ENCODE measurements at places on chromosomes 1 and 21. TPM values are rescaled to one million over a fixed set of nuclear protein-coding genes. Genes with fewer than 3 reads are reported as not detected.
A peak's percentile ranks its signal among the peaks of the same experiment; 100 is the strongest.

- no peak for DNase-seq
Measured at GRCh38 chr1:67371681-67372080, 58.5 kb downstream of the SERBP1 start.

NIPAL3 gene
- total RNA-seq = 30.1 TPM

DNA sequence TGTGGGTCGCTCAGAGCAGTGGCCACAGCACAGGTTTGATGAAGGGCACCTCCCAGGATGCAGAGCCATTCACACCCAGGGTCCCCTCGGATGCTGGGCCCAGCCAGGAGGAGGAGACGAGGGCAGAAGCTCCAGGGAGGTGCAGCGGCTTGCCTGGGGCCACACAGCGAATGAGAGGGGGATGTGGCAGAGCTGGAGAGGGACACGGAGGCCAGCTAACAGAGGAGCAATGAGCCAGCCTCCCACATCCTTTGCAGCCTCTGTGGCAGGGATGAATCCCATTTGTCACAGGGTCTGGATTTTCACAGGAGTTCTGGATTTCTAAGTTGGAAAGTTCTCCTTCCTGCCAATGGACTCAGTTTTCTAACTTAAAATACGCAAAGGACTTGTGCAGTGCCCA lies 35.9 kb downstream of the CHD5 start:
- DNase-seq = no peak

LCE1C gene
- not detected for total RNA-seq

KCNN3 gene
- 4.8 TPM for total RNA-seq

- DNase-seq = no peak
Measured at GRCh38 chr1:5109633-5110032, 455.2 kb downstream of the AJAP1 start.

GRCh38 chr1:79902418-79902817 lies 895.9 kb upstream of the ADGRL4 start:
- no peak for DNase-seq

DNA sequence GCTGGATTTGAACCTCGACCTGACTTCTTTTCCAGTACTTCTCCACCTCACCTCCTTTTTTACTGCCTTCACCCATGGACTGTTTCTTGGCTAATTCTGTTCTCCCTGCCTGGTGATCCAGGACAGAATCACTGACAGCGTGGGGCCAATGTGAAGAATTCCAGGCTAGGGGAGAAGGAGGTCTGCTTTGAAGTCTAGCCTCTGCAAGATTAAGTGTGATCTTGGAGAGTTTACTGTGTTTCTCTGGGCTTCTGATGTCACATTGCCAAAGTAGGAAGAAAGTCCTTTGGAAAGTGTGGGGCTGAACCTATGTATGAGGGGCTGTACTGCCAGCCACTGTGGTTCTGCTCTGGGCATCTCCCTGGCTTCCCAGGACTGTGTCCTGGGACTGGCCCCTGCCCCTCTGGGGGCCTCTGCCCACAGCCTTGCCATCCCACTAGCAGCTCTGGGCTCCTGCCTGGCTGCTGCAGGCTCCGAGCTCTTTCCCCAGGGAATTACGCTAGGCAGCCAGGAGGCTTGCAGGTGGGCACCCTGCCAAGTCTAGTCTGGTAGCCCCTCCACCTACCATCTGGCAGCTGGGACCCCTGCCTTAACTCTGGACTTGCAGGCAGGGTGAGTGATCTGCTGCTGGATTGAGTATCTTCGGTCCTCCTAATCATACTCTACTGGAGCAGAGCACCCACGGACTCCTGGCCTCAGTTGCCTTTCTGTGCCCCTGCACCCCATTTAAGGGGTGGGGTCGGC lies 52.2 kb downstream of the YARS1 start:
- no peak for DNase-seq

DNA sequence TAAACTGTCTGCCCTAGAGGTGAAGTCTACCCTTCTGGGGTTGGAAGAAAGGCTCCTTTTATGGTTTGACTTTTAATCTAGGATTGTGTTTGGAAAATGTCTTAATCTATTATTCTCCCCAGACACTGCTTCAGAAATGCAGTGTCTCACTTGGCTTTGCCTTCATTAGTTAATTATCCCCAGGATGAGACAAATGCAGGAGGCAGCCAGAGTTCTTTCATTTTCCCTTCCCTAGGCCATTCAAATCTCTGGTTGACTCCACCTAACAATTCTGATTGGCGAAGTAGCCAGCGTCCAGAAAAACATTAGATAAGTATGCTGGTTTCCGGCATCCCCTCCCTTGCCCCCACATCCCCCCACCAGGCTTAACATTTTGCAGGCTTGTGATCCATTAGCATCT lies 325.8 kb upstream of the PBX1 start:
- no peak for DNase-seq

- DNase-seq = no peak
Measured at GRCh38 chr1:102776071-102776470, 332.3 kb downstream of the COL11A1 start.

ATP1A2 gene
- total RNA-seq = 401 TPM

STPG1 gene
- total RNA-seq = 4.9 TPM

FMO5 gene
- total RNA-seq = 3.2 TPM

DNA sequence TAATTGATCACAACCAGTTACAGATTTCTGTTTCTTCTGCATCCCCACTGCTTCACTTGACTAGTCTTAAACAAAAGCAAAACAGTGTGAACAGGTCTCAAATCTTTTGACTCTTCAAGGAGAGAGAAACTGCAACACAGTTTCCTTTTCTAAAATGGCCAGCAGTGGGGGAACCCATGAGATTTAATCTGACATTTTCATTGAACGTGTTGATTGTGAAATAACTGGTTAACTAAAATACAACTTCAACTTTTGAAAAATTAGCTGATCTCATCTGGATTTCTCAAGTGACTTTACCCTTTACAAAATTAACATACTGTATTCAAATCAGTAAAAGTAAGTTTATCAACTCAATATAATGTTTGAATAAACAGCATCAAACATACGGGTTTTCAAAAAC lies 143.0 kb downstream of the HFM1 start:
- DNase-seq = no peak

DNA sequence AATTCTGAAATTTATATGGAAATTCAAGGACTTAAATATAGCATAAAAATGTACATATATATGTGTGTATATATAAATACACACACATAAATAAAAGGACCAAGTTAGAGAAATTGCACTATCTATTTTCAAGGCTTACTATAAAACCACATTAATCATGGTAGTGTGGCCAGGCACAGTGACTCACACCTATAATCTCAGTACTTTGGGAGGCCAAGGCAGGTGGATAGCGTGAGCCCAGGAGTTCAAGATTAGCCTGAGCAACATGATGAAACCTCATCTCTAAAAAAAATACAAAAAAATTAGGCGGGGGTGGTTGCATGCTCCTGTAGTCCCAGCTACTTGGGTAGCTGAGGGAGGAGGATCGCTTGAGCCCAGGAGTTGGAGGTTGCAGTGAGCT lies 171.4 kb upstream of the GORAB start:
- DNase-seq = no peak

- peak; percentile 49 for DNase-seq
Measured at GRCh38 chr1:27603309-27603680, 649 bp downstream of the AHDC1 start.

DNA sequence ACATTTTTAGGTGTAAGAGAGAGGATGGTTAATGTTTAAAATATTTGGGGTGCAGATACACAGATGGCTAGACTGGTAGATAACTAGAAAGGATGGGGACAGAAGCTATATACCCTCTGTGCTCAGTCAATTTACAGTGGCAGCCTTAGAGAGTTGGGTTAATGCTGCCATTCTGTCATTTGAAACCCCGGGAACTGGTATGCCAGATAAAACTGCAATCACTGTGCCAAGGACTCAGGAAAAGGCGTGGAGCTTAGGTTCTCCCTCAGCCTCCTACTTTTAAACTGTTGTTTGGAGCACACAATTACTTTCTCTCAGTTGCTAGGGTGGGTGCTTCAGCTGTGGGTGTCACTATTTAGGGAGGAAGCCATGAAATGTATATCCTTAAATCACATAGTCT lies 90.0 kb upstream of the HNRNPU start:
- no peak for DNase-seq

IVL gene
- not detected for total RNA-seq

DNA sequence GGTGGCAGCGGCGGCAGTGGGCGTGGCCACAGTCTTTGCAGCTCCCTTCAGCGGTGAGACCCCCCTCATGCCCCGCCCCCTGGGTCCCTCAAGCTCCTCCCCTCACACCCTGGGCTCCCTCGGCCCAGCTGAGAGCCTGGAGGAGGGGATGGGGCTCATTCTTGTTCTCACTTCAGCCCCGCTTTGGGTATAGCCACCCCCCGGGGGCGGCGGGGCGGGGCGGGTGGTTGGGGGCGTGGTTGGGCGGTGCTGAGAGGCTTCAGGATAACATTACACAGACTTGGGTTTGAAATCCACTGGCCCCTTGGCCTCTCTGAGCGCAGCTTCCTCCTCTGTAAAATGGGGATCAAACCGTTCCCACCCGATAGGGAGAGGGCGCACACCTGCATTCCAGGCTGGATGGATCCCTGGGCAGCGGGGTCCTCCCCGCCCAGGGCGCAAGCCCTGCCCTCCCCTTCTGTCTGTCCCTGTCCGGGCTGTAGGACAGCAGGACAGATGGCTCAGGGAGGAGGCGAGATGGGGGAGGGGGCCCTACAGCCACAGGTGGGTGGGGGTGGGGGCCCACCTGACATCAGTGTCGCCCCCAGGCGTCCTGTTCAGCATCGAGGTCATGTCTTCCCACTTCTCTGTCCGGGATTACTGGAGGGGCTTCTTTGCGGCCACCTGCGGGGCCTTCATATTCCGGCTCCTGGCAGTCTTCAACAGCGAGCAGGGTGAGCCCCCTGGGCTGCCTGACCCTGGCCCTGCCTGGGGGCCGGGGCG lies 5.1 kb downstream of the CLCNKA start:
- no peak for DNase-seq

DNA sequence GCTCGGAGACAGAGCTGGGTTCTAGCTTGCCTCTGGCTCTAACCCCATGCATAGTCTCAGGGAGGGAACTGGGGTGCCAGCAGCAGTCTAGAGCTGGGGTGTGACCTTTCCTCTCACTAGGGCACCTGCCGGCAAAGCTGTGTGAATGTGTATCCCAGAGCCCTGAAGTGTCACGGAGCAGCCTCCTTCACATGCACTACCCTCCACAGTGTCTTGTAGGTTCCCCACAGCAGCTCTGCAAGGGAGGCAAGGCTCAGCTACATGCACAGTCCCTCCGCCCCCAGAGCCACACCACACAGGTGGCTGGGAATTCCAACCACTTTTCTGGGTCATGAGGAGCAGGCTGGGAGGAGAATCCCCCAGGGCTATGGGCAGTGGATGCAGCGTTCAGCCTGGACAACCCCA lies 7.7 kb upstream of the HPCA start:
- no peak for DNase-seq

B4GALT2 gene
- total RNA-seq = 40.3 TPM

DNA sequence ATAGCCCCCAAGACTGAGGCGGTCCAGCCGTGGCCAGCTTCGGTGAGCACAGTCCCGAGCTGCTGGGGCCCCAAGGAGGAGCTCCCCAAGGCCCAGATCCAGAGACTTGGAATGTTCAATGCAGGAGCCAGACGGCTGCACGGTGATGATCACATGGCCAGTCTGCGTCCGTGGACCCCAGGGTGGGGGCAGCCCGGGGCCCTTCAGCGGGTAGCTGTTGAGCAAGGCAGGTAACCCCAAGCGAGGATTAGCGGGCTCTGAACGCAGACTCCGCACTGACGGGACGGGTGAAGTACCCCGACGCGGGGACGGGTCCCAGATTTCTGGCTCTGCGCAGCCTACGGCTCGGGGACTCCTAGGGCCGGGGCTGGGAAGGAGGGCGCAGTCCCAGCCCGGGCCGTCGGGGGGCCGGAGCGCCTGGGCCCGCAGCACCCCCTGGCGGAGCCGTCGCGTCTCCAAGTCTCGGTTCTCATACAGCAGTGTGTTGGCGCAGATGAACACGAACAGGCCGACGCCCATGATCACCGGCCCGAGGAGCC lies 2.7 kb downstream of the TMEM200B start:
- DNase-seq = peak; percentile 20

KRTAP10-11 gene
- total RNA-seq = not detected

DNA sequence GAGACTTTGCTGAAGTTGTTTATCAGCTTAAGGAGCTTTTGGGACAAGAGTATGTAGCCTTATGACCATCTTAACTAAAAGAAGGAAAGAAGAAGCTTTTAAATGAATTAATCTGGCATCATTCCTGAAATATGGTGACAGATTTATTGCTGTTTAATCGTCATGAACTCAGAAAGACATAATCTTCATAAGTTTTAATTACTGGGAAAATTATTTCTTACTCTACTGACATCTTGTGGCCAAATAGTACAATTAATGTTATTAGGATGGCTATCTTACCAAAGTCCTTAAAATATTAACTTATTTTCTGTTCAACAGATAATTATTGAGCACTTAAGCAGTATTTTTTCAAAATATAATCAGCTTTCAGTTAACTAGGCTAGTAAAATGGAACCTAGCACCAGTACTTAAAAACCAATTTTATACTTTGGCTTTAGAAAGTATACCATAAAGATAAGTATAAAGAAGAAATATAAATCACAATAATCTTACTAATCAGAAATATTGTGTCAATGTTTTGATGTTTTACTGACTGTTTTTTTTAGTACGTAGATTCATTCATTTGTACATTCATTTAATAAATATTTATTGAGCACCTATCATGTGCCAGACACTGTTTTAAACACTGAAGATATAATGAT lies 34.7 kb upstream of the GPR25 start:
- no peak for DNase-seq

- DNase-seq = no peak
Measured at GRCh38 chr21:29520171-29520570, 221.4 kb downstream of the BACH1 start.

RAB7B gene
- 1.4 TPM for total RNA-seq

DNA sequence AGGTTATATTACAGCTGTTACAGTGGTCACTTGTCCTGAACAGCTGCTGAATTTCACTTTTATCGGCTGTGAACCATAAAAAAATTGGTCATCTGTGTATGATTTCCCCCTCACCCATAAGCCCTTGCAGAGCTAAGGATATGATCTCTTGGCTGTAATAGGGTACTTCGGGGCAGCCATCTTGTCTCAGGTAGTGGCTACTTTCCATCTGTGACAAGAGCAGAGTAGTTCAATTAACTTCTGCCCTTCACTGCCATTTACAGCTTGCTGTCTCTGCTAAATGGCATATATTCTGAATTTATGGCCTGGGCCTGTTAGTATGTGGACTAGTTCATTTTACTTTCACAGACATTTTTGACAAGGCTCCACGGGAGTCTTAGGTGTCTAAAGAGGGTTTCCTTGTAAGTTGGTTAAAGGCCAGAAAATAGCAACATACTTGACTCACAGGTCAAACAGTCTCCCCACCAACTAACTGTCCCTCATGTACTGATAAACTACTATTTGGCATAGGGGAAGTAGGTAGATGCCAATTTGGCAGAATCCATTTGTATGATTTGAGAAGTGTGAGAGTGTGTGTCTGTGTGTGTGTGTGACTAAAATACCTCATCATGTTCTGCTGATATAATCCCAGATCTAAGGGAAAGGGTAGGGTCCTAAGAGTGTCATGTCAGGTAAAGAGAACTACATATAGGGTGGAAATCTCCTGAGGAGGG lies 151.6 kb downstream of the KCTD3 start:
- DNase-seq = no peak

- DNase-seq = peak; percentile 47
Measured at GRCh38 chr1:226737819-226738420, 1.2 kb downstream of the ITPKB start.
